GDM1 (cell line): ENCODE measurements at places on chromosomes 12 and 14.
A peak's percentile ranks its signal among the peaks of the same experiment; 100 is the strongest.

- DNase-seq, result no peak
Observed at GRCh38 chr14:99441157-99441870, 39.3 kb downstream of the SETD3 start.

- no peak for DNase-seq
Observed at GRCh38 chr12:58349161-58349560, 407.8 kb downstream of the ATP23 start.

DNA sequence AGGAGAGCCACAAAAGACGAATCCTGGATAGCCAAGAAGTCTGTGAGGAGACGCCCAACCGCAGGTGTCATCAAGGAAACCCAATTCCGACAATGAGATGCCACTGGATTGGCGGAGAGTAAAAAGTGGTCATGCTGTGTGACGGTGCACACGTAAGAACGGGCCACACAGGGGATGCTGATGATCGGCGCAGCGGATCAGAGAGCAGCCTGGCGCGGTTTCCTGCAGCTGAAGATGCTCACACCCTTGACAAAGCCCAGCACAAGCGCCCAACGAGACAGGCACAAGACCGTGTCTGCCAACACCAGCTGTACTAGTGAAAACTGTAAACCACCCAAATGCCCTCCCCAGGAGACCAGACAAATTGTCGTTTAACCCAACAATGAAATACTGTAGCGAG is 55.8 kb downstream of the CCDC85C start:
- no peak for DNase-seq

DNA sequence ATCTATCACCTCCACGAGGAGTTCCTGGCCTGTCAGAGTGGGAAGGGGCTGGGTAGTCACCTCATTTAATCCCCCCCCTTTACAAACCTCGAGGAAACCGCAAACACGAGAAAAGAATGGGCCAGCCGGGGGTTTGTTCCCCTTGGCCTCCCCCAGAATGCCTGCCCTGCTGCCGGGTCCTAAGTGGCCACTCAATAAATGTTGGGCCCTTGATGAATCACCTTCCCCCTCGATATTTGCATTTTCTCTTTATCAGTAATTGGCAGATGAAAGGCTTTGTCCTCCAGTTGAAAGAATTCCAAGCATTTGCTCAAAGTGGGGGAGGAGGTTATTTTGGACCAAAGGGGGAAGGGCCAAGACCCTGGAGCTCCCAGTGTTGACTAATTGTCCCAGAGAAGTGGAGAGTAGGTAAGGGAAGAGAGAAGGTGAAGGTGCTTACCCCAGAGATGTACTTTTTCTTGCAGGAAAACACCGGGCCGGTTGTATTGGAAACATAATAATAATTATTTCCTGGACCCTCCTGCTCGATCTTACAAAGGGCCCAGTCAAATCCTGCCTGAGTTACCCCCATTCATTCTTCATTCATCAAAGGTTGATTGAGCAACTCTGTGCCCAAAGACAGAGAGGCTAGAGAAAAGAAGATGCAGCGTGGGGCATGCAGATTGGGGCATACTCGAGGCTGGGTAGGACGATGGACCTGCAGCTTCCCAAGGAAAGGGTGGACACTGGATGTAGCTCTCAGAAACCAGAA is 1.9 kb upstream of the KDM2B start:
- DNase-seq, result no peak

DNA sequence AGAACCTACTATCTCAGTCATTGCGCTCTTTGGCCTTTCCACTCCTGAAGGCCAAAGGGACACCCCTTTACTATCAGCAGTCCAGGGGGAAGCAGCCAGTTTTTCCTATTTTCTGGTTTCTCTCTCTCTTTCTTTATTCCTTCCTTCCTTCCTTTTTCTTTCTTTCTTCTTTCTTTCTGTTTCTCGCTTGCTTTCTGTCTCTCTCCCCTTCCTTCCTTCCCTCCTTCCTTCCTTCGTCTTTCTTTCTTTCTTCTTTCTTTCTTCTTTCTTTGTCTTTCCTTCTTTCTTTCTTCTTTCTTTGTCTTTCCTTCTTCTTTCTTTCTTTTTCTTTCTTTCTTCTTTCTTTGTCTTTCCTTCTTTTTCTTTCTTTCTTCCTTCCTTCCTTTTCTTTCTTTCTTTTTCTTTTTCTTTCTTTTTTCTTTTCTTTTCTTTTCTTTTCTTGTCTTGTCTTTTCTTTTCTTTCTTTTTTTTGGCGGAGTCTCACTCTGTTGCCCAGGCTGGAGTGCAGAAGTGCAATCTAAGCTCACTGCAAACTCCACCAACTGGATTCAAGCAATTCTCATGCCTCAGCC is 64.9 kb upstream of the OTX2 start:
- no peak for DNase-seq

DNA sequence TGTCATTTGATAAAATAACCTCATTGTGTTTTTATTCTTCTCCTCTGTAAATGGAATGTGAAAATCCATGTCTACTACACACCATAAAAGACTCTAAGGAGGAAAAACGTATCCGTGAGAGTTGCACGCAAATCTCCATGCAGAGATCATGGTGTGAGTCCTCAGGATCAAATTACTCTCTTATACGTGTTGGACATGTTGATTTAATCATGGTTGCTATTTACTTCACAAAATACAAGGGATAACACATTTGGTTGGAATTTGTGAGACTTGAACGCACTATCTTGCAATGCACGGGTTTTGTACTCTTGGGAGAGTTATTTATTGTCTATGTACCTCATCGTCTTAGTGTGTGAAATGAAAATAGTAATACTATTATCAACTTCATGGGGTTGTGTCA is 128.0 kb upstream of the RASSF8 start:
- no peak for DNase-seq

GRCh38 chr14:36498938-36499337 is 21.1 kb downstream of the NKX2-1 start:
- no peak for DNase-seq

- DNase-seq, result no peak
Observed at GRCh38 chr14:38208618-38209562, 1.2 kb downstream of the SSTR1 start.

DNA sequence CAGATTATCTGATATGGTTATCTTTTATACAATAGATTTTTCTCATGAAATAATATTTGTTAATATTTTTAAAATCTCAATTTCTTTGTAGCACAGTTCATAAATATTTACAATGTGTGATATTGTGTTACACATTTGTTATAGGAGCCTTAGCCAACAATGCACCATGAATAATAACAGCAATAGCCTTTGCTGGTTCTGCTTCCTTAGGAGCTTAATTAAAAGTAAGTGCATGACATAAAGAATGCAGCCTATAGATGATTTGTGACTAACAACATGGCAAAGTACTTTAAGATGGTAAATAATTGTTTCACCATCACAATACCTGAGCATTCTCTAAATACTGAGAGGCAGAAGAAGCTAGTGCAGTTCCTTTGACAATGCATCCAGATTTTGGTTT is 156.3 kb upstream of the RASSF8 start:
- DNase-seq, result no peak

- DNase-seq, result no peak
Observed at GRCh38 chr14:45940318-45940717, 687.3 kb upstream of the MIS18BP1 start.

- DNase-seq, result no peak
Observed at GRCh38 chr14:103158688-103159087, 35.4 kb downstream of the TNFAIP2 start.

- no peak for DNase-seq
Observed at GRCh38 chr12:92105676-92106075, 40.0 kb downstream of the BTG1 start.

GRCh38 chr12:4251216-4251891 is 22.2 kb upstream of the CCND2 start:
- DNase-seq, result no peak

- DNase-seq, result no peak
Observed at GRCh38 chr14:102903889-102904512, 18.5 kb upstream of the AMN start.

GRCh38 chr14:61927060-61927459 is 164.8 kb downstream of the SNAPC1 start:
- DNase-seq, result no peak

GRCh38 chr14:106872611-106873446 is 1346.4 kb downstream of the TMEM121 start:
- DNase-seq, result peak; percentile 84

- DNase-seq, result no peak
Observed at GRCh38 chr12:27252934-27253333, 8.8 kb downstream of the STK38L start.

GRCh38 chr14:48435221-48435620 is 759.8 kb upstream of the MDGA2 start:
- no peak for DNase-seq

GRCh38 chr12:57760347-57760982 is 5.6 kb downstream of the MARCHF9 start:
- DNase-seq, result no peak

- peak; percentile 2 for DNase-seq
Observed at GRCh38 chr12:126069549-126070165, 1004.4 kb downstream of the AACS start.

GRCh38 chr14:96166461-96167223 is 38.0 kb upstream of the BDKRB2 start:
- no peak for DNase-seq

DNA sequence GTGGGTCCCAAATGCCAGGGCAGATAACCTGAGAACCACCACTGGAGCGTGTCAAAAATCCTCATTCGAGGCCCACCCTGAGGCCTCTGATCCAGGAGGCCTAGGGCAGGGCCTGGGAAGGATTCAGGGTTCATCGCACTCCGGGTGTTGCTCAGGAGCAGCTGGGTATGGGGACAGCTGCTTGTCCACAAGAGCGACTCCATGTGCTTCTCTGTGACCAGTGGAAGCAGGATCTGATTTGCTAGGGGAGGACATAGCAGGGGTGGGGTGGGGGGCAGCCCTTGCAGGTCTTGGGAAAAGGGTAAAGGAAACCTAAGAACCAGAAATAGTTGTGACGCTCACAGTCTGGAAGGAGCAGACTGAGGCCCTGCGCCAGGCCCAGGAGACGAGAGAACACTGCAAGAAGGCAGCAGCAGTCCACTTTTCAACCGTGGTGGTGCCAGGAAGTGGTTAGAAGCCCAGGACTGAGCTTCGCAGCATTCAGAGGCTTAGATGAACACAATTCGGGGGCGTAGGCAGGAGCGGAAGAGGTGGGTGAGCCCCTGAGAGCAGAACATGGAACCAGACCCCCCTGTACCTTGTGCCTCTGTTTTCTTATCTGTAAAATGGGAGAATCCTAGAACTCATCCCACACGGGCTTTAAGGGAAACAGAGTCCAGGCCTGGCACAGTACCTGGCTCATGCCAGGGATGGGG is 33.7 kb downstream of the ITPK1 start:
- DNase-seq, result no peak
